Spleen (tissue), 13 donors: ENCODE measurements at places on chromosomes 6 and 20. TPM values are rescaled to one million over a fixed set of nuclear protein-coding genes. Genes with fewer than 3 reads are reported as not detected.

MYL9 gene
- 80.1 TPM for polyA plus RNA-seq

RBBP8NL gene
- not detected for polyA plus RNA-seq

- H3K4me3 ChIP-seq: no peak overlapping the region
- no peak overlapping the region for H3K27ac ChIP-seq
- no peaks in the 10 kb centered on the region for H3K27me3 ChIP-seq
- peaks cover 5% of the 10 kb centered on the region for H3K4me1 ChIP-seq
- DNase-seq: no peak
Measured at GRCh38 chr6:1538810-1539478, 70.8 kb upstream of the FOXC1 start.

DDRGK1 gene
- polyA plus RNA-seq: 37.3 TPM

GRCh38 chr6:37520926-37521325 is 21.2 kb upstream of the CCDC167 start:
- H3K27me3 ChIP-seq: peaks cover 14% of the 10 kb centered on the region
- no peaks in the 10 kb centered on the region for H3K36me3 ChIP-seq
- no peak overlapping the region for H3K4me3 ChIP-seq
- H3K4me1 ChIP-seq: peaks cover 14% of the 10 kb centered on the region

CCM2L gene
- 158 TPM for polyA plus RNA-seq

GRCh38 chr6:39902786-39903465 is 31.3 kb downstream of the MOCS1 start:
- no peaks in the 10 kb centered on the region for H3K4me1 ChIP-seq
- H3K4me3 ChIP-seq: no peak overlapping the region
- H3K27me3 ChIP-seq: no peaks in the 10 kb centered on the region

BMP2 gene
- 4.8 TPM for polyA plus RNA-seq

CCDC167 gene
- 64.8 TPM for polyA plus RNA-seq

TXLNB gene
- 1.3 TPM for polyA plus RNA-seq

DNA sequence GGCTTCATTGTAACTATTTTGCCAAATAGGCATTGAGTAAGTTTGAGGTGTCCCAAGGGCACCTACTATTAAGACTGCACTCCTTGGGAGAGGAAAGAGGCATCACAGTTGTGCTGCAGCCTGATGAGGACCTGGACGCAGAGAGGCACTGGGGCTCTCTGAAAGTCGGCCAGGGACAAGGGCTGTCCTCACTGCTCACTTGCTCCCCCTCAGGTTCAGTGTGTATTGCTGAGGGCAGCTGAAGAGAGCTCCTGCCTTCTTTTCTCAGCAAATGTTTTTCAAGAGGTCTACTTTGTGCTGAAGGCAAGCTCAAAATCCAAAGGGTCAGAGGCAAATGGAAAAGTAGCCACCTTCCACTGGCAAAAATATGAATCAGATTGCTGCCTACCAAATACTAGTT is 331.8 kb downstream of the RIMS1 start:
- H3K27ac ChIP-seq: no peak overlapping the region
- H3K27me3 ChIP-seq: no peaks in the 10 kb centered on the region
- H3K4me3 ChIP-seq: no peak overlapping the region
- no peaks in the 10 kb centered on the region for H3K4me1 ChIP-seq
- DNase-seq: no peak
- H3K36me3 ChIP-seq: no peaks in the 10 kb centered on the region

DNA sequence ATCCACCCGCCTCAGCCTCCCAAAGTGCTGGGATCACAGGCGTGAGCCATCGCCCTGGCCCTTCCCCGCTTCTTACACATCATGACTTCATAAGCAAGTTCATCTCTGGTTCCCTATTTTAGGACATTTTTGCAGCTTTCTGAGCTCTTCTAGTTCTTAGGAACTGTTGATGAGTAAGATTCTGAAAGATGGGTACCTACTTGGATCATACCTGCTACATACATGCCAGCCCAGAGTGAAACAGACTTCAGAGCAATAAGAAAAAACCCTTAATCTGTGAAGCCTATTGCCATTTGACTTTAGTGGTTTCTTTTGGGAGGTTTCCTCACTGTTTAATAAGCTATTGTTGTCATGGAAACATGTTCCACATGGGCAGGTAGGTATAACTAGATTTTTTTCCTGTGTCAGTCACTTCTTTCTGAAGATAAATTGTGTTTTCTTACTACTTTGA is 27.9 kb upstream of the TMEM217 start:
- no peak overlapping the region for H3K4me3 ChIP-seq
- DNase-seq: no peak

DNA sequence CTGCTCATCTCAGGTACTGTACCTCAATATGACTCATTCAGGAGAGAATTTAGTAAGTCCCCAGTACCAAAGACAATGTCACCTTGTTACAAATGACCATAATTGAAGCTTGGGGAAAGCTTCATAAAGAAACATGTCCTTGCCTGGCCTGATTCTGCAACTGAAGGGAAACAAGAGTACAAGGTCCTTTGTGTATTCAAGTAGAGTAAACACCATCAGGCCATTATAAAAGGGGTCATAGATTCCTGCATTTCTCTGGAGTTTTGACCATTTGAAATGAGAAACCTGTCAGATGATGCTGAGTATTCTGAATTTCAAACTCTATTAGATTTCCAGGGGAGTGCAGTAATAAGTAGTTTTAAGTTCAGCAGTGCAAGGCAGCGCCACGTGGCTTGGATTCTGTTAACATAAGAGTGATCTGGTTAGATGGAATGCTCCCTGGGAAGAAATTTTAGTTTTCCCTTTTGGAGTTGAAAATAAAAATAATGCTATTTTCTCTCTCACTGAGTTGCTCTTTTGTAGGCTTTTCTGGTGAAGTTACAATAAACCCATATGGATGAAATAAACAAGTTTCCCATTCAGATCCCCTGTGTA is 1054.3 kb downstream of the EPHA7 start:
- H3K4me3 ChIP-seq: no peak overlapping the region
- no peak overlapping the region for H3K27ac ChIP-seq
- no peaks in the 10 kb centered on the region for H3K36me3 ChIP-seq
- no peaks in the 10 kb centered on the region for H3K27me3 ChIP-seq
- no peak for DNase-seq

- DNase-seq: no peak
- no peaks in the 10 kb centered on the region for H3K36me3 ChIP-seq
- peak overlapping the region; percentile 46 for H3K4me3 ChIP-seq
Measured at GRCh38 chr6:165605182-165605875, 57.7 kb downstream of the PDE10A start.

GRCh38 chr20:18979132-18979531 is 165.5 kb downstream of the SCP2D1 start:
- DNase-seq: no peak
- H3K36me3 ChIP-seq: no peaks in the 10 kb centered on the region
- peaks cover 8% of the 10 kb centered on the region for H3K4me1 ChIP-seq
- H3K27ac ChIP-seq: no peak overlapping the region
- no peak overlapping the region for H3K4me3 ChIP-seq

GRCh38 chr20:24972341-24972740 is 20.2 kb downstream of the APMAP start:
- no peak overlapping the region for H3K27ac ChIP-seq
- peaks cover 86% of the 10 kb centered on the region for H3K36me3 ChIP-seq
- DNase-seq: no peak
- no peak overlapping the region for H3K4me3 ChIP-seq

SPATA2 gene
- polyA plus RNA-seq: 4.1 TPM

GRCh38 chr20:53962388-53962787 is 108.0 kb downstream of the BCAS1 start:
- DNase-seq: no peak
- H3K4me3 ChIP-seq: no peak overlapping the region
- H3K4me1 ChIP-seq: no peaks in the 10 kb centered on the region
- H3K27me3 ChIP-seq: no peaks in the 10 kb centered on the region

RPL10A gene
- polyA plus RNA-seq: 2,560 TPM

DNA sequence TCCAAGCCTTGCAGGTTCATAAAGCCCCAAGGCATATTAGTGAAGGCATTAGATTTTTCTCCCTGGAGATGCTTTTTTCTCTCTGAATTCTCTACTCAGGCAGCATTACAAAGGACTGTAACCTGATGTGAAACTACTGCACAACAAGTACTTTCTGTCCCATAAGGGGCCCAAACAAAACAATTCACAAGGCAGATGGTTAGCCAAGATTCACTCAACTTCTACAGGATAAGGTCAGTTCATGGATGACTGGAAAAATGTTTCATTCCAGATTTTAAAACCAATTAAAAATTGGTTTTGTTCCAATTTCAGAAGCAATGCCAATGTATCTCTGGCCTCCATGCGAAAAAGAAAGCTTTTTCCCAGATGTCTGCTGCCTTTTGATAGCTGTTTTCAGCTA is 181.8 kb downstream of the KHDC1L start:
- no peaks in the 10 kb centered on the region for H3K27me3 ChIP-seq
- no peak for DNase-seq
- H3K36me3 ChIP-seq: no peaks in the 10 kb centered on the region
- H3K4me1 ChIP-seq: no peaks in the 10 kb centered on the region

DNA sequence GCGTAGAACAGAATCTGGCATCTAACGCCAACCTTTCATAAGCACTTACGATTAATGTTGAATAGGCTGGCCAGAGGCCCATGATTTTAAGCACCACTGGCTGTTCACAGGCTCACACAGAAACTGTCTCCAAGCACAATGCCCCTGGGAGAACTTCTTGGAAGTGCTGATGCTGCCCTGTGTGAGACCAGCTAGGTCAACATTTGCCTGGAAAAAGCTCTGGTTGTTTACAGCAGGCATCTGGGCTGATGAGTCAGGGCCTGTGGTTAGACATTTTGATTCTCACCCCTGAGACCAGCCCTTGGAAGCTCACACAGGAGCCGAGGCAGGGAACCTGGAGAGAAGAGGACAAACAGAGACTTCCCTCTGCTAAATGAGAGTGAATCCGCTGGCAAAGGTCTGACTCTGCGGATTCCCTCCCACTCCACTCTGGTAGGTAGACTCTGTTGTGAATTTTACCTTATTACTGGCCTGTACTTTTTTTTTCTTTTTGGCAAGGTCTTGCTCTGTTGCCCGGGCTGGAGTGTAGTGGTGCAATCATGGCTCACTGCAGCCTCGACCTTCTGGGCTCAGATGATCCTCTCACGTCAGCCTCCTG is 6.8 kb upstream of the SULF2 start:
- H3K27ac ChIP-seq: no peak overlapping the region
- H3K4me3 ChIP-seq: no peak overlapping the region
- no peaks in the 10 kb centered on the region for H3K4me1 ChIP-seq

- H3K4me1 ChIP-seq: peaks cover 98% of the 10 kb centered on the region
- H3K36me3 ChIP-seq: peaks cover 34% of the 10 kb centered on the region
- DNase-seq: no peak
- H3K27ac ChIP-seq: peak overlapping the region; percentile 97
- H3K4me3 ChIP-seq: no peak overlapping the region
- H3K27me3 ChIP-seq: no peaks in the 10 kb centered on the region
Measured at GRCh38 chr6:158808941-158809678, 10.1 kb downstream of the EZR start.

DNA sequence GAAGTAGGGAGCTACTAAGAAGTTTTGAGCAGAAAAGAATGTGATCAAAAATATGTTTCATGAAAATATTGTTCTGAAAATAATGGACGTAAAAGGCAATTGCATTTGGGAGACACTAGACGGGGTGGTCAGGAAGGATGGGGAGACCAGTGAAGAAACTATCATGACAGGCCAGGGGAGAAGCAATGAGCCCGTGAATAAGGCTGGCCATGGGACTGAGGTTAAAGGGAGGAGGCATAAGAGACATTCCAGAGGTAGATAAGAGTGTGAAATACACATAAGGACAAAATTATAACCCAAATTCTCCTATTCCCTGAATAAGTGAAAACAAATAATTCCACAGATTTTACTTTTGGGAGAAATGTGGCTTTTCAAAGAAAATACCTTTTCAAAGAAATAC is 51.7 kb downstream of the MARCKS start:
- peaks cover 6% of the 10 kb centered on the region for H3K4me1 ChIP-seq
- H3K27ac ChIP-seq: no peak overlapping the region
- no peaks in the 10 kb centered on the region for H3K27me3 ChIP-seq
- H3K36me3 ChIP-seq: no peaks in the 10 kb centered on the region
- no peak overlapping the region for H3K4me3 ChIP-seq

DAAM2 gene
- polyA plus RNA-seq: 6.0 TPM

RALY gene
- 133 TPM for polyA plus RNA-seq

DNA sequence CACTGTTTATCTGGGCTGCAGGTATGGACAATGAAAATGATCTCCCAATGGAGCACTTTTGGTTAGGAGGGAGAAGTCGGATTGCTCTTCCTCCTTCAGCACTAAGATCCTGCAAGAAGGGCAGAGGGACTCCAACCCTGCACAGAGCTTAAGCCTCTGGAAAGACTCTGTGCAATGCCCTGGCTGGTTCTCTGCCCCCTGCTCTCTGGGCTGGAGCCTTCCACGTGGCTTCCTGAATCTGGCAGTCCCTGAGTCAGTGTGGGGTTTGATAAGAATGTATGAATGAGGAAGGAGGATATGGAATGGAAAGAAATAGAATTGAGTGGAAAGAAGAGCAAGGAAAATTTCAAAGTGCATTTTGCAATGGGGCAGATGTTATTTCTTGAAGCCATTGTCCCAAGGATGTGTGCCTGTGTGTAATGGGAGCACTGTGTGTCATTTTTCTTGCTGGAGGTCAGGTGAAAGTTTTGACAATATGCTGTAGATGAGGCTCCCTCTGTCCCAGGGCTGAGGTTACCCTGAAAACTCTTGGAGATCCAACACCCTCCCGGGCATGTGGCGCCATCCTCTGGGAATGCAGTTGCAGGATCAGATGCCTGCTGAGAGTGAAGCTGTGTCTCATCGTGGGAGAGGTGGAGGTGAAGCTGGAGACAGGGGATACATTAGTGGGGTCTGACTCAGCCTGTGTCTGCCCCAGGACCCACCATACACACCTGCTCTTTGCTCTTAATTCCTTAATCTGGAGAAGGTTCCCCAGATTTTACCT is 16.3 kb upstream of the CST9L start:
- no peak for DNase-seq
- H3K27ac ChIP-seq: no peak overlapping the region
- no peaks in the 10 kb centered on the region for H3K4me1 ChIP-seq
- no peaks in the 10 kb centered on the region for H3K36me3 ChIP-seq

DNA sequence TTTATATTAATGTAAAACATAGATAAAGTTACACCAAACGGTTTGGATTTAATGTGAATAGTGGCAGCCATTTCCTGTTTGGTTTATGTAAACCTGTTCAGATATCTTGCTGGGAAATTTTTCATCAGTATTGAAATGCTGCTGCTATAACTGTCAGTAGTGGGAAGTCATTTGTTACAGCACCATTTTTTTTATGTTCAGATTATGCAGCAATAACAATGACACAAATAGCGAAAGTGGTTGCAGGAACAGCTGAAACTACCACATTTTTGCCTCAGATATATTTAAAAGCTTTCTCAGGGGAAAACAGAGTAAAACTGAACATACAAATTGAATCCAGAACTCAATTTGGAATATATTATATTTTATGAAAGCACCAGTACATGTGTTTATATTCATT is 128.8 kb upstream of the SIM1 start:
- H3K4me3 ChIP-seq: no peak overlapping the region
- peaks cover 47% of the 10 kb centered on the region for H3K36me3 ChIP-seq
- H3K27me3 ChIP-seq: no peaks in the 10 kb centered on the region
- no peak for DNase-seq
- H3K27ac ChIP-seq: no peak overlapping the region
- no peaks in the 10 kb centered on the region for H3K4me1 ChIP-seq

- no peak overlapping the region for H3K4me3 ChIP-seq
- no peaks in the 10 kb centered on the region for H3K4me1 ChIP-seq
- no peak overlapping the region for H3K27ac ChIP-seq
Measured at GRCh38 chr6:56481957-56482356, 160.7 kb downstream of the DST start.

RSPO3 gene
- 3.6 TPM for polyA plus RNA-seq

- no peak overlapping the region for H3K27ac ChIP-seq
- H3K27me3 ChIP-seq: no peaks in the 10 kb centered on the region
- no peaks in the 10 kb centered on the region for H3K36me3 ChIP-seq
- DNase-seq: no peak
- H3K4me1 ChIP-seq: no peaks in the 10 kb centered on the region
- no peak overlapping the region for H3K4me3 ChIP-seq
Measured at GRCh38 chr6:104187616-104188015, 672.1 kb downstream of the HACE1 start.

GSTA3 gene
- polyA plus RNA-seq: not detected
